Brain pericyte (primary cell): ENCODE measurements at places on chromosomes 3 and 15.
A peak's percentile ranks its signal among the peaks of the same experiment; 100 is the strongest.

DNA sequence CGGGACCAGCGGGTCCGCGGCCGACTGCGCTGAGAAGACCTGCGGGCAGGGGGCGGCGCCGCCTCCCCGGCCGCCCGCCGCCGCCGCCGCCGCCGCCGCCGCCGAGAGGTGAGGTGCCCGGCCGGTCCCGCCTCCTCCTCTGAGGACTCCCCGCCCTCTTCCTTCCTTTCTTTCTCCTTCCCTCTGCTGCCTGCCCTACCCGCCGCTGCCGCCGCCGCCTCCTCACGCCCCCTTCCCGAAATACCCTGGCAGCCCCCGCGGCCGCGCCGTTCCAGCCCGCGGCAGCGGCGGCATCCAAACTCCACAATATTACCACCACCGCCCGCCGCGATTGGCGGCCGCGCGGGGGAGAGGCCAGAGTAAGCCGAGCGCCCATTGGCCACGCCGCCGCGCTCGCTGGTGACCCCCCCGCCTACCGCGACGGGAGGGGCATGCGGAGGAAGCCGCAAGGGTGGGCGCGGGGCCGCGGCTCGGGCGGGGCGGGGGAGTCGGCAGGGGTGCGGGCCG, 61.8 kb upstream of the ANKRD28 start:
- peak; percentile 39 for DNase-seq

DNA sequence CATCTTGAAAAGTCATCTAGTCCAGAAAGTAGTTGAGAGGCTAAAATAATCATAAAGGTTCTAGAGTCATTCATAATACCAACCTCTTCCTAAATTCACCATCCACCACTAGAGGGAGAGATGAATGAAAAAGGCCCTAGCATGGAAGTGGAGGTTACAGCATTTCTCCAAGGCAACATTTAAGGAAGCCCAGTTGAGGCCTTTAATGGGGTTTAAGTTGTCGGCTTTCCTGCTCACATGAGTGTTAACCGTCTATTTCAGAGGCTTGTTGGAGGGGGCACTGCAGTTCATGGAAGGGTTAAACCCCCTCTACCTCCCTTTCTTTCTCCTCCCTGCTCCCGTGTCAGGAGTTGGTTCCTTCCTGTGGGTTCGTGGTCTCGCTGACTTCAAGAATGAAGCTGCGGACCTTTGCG, 3.8 kb upstream of the SLCO3A1 start:
- no peak for DNase-seq

- DNase-seq: no peak
These were observed 33.0 kb upstream of the DENND4A start for GRCh38 chr15:65824941-65825544.

DNA sequence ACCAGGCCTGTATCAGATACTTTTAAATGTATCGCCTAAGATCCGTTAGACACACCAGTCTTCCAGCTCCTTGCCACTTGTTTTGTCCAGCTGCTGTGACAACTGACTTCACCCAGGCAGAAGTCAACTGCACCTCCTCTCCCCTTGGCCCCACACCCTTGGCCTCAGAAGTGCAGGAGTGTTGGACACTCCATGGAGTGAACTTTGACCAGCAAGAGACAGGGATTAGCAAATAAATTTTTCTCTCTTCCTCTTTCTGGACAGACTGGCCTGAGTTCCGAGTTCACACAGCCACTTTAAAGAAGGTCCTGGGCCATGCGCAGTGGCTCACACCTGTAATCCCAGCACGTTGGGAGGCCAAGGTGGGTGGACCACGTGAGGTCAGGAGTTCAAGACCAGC, 2.9 kb upstream of the CLN6 start:
- no peak for DNase-seq
